HCT116 (cell line): ENCODE measurements at places on chromosomes 6 and 20. TPM values are rescaled to one million over a fixed set of nuclear protein-coding genes. Genes with fewer than 3 reads are reported as not detected.

ADGRG6 gene
- 67.9 TPM for total RNA-seq

PDE10A gene
- 0.37 TPM for total RNA-seq

SIRPB1 gene
- total RNA-seq = 1.9 TPM

- no peak for DNase-seq
Observed at GRCh38 chr20:13436530-13436929, 202.2 kb downstream of the TASP1 start.

DNA sequence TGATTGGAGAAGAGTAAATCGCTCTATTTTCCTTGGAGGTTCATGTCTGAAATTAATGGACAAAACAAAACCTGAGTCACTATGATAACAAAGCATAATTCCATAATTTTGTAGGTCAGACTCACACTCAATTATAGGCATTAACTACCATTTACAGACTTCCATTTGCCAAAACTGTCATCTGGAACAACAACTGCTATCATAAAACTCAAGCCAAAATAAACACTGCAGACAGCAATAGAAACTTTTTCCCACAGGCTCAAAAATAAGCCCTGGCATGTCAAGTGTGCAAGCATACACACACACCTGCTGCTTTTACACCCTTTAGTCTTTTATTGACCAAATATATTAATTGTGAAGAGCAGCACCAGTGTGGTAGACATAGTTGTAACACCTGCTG is 7.1 kb downstream of the MRPS10 start:
- no peak for DNase-seq

- no peak for DNase-seq
Observed at GRCh38 chr6:162372106-162372505, 355.5 kb downstream of the PRKN start.

OR2J3 gene
- not detected for total RNA-seq
